ENCODE measurements at places on chromosomes 1 and 21.

GRCh38 chr21:43328185-43328957 lies 98.6 kb downstream of the SIK1 start:
- DNase-seq, result no peak

DNA sequence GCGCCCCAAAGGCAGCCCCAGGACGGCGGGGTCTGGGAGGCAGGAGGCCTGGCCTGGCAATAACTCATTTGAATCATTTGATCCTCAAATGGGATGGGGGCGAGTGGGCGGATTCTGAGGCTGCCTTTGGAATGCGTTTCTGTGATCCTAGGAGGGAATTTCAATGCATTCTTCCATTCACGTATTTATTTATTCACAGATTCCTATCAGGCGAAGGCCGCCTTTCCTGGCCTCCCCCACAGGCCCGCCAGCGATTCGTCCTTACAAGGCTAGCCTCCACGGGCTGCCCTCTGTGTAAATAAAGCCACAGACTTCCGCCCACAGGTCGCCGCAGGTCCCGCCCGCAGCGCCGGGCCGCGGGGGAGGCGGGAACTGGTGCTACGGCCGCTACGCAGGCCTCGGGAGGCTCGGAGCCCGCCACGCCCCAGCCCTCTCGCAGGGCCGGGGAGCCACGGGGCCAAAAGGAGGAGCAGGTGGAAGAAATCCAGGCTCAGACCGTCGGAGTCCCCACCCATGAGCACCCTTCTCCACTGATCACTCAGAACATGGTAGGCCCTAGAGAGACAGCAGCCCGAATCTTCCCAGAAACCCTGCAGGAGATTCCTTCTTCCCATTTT lies 31.3 kb upstream of the JUN start:
- no peak for DNase-seq

DNA sequence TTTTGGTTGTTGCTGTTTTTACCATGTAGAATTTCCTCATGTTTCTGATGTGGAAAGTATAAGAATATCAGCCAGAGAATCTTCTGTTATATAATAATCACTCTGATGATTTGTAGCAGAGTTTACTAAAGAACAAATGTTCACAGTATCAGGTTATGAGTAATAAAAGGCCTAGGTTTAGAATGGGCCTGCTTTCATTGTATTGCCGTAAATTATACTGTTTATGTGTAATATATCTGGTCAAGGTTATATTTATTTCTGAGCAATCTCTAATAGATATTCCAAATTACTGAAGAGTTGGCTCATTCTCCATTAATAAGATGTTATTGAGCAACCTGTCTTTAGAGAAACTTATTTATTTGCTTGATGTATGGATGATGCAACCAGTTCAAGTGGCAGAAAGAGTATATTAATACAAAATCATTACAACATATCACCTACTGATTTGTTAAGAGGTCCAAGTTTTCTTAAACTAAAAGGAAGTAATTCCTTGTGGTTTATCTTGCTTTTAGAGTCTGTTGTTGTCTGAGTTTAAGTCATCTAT lies 649.4 kb upstream of the CXADR start:
- no peak for DNase-seq

GRCh38 chr1:208170252-208170651 lies 73.9 kb downstream of the PLXNA2 start:
- peak; percentile 75 for DNase-seq

GRCh38 chr1:15598436-15598835 lies 13.6 kb upstream of the AGMAT start:
- no peak for DNase-seq

DNA sequence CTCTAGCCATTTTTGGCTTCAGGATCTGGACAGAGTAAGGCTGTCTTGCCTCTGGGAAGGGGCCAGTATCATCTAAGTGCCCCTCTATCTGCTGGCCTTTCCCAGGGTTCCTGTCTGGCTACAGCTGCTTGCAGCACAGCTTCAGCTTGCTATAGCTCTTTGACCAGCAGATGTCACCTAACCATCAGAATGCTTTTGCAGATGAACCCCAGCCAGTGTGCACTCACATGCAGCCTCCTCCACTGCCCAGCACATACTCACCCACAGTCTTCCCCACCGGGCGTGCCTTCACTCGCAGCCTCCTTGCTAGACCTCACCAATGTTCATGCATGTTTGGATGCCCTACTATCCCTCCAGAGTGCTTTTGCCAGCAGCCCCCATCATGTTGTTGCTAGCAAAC lies 769.0 kb downstream of the BRINP3 start:
- no peak for DNase-seq

GRCh38 chr1:167601442-167602383 lies 28.3 kb upstream of the RCSD1 start:
- peak; percentile 33 for DNase-seq

- peak; percentile 46 for DNase-seq
These were observed 405.7 kb upstream of the NCAM2 start for GRCh38 chr21:20592463-20592862.

DNA sequence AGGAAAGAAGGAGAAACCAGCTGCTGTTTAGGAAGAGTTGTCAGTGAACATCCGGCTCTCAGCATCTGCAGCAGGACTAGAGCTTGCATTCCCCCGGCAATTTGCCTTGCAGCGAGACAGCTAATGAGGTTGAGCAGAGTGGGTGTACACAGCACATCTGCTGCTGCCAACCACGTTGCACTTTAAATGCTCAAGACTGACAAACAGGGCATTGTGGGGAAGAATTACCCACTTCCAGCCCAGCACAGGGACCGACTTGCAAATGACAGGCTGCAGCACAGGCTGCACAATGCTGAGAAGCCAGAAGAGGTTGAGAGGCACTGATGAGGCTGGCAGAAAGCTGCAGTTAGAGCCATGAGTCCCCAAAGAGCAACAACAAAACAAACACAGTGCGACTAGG lies 47.5 kb upstream of the PLA2G2C start:
- no peak for DNase-seq

DNA sequence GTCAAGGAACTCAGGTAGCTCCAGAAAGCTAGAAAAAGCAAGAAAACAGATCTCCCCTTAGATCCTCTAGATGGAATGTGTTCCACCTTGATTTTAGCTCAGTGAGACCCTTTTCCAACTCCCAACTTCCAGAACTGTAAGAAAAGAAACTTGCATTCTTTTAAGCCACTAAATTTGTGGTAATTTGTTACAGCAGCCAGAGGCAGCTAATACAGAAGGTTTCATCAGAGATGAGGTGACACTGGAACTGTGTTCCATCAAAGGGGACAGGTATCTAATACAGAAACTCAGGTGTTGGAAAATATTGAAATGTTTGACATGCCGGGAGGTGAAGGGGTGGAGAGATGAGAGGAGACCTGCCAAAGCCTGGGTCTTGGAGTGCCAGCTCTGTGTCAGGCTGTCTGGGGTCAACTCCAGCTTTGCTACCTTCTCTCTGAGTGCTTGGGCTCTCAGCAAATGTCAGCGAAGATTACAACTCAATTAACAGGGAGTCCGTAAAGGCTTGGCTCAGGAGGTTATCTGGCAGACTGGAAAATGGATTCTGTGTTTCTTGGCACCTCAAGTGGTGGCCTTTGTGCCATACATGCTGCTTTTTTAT lies 71.3 kb downstream of the PLPP3 start:
- no peak for DNase-seq

DNA sequence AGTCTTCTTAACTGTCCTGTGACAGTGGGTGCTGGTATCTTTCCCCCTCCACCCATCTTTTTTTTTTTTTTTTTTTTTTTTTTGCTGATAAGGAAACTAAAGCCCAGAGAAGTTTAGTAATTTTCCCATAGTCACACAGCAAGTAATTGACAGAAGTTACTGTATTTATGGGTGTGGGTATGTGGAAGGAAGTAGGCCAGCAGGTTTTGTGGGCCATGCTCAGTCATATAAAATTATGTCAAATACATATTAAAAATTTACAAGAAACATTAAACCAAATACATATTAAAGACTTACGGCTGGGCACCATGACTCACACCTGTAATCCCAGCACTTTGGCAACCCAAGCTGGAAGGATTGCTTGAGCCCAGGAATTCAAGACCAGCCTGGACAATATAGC lies 51.5 kb downstream of the KAZN start:
- DNase-seq, result no peak

DNA sequence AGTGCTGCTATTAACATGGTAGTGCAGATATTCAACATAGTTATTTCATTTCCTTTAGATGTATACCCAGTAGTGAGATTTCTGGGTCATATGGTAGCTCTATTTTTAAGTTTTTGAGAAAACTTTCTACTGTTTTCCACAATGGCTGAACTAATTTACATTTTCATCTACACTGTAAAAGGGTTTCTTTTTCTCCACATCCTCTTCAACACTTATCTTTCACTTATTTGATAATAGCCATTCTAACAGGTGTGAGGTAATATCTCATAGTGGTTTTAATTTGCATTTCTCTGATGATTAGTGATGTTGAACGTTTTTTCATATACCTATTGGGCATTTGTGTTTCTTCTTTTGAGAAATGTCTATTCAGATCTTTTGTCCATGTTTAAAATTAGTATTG lies 149.8 kb downstream of the PDE4B start:
- no peak for DNase-seq

GRCh38 chr1:227791425-227792143 lies 23.9 kb upstream of the PRSS38 start:
- DNase-seq, result no peak

GRCh38 chr1:155893389-155894142 lies 17.6 kb downstream of the RIT1 start:
- DNase-seq, result peak; percentile 11

- no peak for DNase-seq
These were observed 11.9 kb upstream of the EDN2 start for GRCh38 chr1:41496080-41497055.

DNA sequence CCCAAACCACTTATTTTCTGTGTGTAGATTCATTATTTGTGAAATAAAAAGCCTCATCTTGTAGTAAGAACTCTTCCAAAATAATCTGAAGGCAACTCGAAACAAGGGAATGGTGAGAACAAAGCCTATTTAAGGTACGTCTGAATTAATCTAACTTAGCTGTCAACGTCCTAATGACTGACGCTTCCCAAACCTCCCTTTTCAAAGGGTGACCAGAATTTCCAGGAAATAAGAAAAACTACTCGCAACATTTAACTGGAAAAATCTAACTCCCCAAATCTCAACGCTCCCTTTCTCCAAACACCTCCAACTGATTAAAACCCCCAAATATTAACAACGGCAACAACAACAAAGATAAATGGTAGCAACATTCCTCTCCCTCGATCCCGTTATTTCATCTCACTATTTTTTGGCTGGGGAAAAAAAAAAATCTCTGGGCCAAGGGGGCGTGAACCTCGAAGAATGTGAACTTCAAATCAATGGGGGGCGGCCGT lies 693 bp downstream of the SRSF10 start:
- DNase-seq, result no peak

DNA sequence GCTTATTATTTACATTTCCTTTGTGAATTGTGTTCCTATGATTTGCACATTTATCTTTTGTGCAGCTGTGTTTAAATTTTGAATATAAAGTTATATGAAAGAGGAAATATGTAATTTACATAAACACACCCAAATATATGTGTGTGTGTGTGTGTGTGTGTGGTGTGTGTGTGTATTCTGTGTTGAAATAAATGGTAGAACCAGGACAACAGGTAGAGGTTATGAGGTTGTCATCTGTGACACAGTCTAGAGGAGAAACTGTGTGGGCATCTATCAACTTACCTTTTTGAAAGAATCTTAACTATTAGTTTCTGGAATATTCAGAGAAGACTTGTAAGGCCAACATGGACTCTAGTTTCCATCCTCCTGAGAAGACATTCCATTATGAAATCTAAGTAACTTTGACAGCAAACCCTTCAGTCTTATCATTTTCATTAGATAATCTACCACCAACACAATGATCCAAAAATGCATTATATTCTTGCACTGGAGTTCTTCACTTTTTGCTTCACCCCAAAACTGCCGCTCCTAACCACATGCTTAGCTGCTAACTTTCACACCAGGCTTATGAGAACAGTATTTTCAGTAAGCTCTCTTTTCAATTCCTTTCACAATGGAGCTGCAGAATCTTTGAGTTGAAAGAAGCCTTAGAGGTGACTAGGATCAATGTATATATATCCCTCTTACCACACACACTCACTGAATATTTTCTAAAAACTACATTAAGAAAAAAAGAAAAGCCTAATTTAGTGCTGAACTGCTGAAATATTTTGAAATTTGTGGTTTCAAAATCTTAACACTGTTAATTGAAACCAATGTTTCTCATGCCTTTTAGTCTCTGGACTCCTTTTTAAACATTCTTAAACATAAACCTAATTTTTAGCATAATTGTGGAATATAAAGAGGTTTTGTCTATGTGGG lies 21.8 kb downstream of the PTPRC start:
- DNase-seq, result no peak

DNA sequence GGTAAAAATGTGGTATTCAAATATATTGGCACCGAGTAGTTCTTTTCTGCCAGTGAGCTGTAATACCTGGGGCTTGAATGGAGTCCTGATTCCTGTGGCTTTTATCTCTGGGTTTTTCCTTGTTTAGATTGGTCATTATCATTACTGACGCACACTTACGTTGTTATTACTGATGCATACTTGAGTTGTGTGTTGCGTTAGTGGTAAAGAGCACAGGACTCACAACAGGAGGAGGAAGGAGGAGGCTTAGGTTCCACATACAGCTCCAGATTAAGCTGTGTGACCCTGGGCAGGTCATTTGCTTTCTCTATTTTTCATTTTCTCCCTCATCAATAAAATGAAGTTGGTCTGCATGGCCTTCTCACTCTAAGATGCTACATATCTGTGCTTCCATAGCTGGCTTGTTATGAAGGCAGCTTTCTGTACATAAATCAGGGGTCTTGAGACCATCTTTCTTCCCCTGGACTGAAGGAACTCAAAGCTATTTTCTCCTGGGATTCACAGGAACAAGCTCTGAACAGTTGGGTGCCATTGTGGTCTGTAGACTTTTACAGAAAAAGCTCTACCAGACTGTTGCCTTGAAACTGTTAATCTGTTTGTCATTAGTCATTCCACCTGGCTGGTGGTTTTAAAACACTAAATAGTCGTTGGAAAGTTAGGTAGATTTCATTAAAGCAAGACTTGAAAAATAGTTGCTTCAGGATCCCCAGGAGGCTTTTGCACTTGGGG lies 5.6 kb downstream of the ARID1A start:
- no peak for DNase-seq

- DNase-seq, result no peak
These were observed 191.5 kb downstream of the SETD4 start for GRCh38 chr21:35868869-35869223.

DNA sequence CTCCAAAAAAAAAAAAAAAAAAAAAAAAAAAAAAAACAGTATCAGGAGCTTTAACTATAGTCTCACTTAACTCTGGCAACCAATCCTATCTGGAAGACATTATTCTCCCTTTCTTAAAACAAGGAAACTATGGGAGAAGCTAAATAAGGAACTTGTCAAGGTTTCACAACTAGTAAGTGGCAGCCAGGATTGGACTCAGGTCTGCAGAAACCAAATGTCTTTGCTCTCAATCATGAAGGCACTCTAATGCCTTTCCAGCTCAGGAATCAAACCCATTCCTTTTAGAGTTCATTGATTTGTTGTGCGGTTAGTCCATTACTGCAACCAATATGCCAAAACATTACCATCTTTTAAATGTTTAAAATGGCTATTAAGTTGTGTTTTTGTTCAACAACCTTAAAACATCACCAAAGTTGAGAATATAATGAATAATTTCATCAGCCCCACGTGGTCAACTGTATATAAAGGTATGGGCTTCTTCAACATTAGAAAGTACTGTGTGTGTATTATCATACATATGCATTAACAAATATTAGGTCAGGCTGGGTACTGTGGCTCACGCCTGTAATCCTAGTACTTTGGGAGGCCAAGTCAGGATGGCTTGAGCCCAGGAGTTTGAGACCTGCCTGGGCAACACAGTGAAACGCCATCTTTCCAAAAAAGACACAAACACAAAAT lies 1.5 kb downstream of the EPRS1 start:
- no peak for DNase-seq
